ENCODE measurements at places on chromosomes 7 and 10.

DNA sequence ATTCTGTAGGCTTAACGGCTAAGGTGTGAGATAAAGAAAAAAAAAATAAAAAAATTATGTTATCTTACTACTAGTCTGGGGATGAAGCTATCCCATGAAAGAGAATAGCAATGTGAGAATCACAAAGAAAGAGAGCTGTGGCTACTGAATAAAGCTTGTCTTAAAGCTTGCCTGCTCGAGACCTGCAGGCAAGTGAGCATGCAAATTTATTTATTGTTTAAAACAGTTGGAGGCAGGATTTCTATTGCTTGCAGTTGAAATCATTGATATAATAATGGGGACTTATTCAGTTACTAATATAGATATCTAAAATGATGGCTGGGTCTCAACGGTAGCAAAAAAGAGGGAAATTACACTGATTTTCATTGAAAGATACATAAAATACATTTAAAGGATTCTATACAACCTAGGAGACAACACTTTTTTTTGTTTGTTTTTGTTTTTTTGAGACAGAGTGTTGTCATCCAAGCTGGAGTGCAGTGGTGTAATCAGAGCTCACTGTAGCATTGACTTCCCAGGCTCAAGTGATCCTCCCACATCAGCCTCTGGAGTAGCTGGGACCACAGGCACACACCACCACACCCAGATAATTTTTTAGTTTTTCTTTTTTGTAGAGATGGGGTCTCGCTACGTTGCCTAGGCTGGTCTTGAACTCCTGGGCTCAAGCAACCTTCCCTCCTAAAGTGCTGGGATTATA is 144.5 kb upstream of the FEZF1 start:
- no peak for DNase-seq

GRCh38 chr10:28959850-28960501 is 282.7 kb downstream of the BAMBI start:
- DNase-seq, result no peak

- no peak for DNase-seq
Measured at GRCh38 chr10:23016636-23017035, 78.7 kb upstream of the MSRB2 start.

DNA sequence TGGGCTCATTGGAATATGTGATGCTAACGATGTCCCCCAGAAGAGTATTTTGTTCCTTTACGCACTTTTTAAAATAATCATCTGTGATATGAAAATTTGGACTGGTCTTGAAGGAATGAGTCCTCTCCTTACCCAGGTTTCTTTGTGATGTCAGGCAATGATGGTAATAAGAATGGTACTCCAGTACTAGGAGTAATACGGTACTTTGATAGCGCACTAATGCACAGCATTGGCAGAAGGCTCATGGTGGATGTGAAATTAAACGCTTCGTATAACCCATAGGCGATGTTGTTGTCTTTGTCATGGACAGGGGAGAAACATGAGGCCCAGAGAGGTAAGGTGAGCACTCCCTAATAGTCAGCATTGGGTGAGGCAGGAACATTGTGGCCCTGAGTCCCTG is 125.4 kb downstream of the DPP6 start:
- no peak for DNase-seq

DNA sequence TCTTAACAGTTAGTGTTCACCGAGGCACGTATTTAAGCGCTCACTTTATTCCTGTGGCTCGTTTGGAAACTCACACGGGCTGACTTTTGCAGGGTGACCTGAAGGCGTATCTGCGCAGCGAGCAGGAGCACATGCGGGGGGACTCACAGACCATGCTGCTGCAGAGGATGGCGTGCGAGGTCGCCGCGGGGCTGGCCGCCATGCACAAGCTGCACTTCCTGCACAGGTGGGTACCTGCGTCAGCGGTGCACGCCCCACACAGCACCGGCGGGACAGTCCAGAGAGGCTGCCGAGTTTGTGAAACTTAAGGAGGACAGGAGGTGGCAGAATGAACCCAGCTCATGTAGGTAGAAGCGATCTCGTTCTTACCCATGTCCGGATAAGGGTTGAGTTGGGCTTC is 39.8 kb upstream of the BHLHA15 start:
- no peak for DNase-seq

- no peak for DNase-seq
Measured at GRCh38 chr10:53690524-53691240, 918.1 kb upstream of the MBL2 start.

DNA sequence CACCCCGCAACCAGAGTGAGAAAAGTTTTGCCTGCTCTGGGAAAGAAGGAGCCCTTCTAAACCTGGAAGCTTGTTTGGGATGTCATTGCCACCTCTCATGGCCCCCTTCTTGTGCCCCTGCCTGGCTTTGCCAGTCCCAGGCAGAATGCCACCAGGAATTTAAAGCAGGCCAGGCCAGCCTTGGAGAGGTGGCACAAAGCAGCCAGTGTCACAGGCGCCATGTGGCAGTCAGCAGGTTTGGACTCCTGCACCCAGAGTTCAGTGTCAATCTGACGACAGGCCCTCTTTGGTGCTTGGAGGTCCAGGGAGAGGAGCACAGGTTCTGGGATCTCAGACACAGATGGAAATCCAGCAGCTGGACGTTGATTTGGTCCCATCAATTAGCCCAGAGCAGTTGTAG is 12.7 kb downstream of the HK1 start:
- no peak for DNase-seq

DNA sequence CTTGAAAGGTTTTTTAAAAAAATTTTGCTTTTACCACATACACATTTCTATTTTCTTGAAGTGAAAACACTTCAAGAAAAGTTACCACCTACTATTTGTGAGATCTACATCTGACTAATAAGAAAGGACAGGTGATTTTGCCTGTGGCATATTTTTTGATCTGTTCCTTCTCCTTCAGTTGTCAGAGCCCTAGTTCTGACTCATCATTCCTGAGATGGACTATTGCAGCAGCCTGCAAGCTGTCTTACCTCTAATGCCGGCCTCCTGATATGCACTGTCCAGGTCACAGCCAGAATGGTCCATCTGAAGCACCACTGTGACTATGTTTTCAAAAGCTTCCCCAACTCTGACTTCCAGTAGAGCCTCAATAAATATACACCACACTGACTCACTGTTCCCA is 28.2 kb upstream of the ANK3 start:
- DNase-seq, result no peak

GRCh38 chr10:4344492-4344994 is 481.5 kb upstream of the AKR1E2 start:
- no peak for DNase-seq

GRCh38 chr7:158422196-158422886 is 165.3 kb downstream of the PTPRN2 start:
- no peak for DNase-seq

DNA sequence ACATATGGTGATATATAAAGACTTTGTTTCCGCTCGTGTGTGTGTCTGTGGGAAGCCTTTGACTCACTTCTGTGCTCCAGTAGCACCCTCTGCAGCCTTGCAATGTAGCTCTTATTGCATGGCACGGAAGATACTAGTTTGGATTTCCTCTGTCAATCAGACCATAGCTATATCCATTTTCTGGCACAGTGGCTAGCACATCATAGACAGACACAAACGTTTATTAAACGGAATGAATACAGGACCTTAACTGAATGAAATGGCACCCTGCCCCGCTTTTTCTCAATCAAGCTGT is 124.0 kb upstream of the PTPN20 start:
- DNase-seq, result no peak

- no peak for DNase-seq
Measured at GRCh38 chr7:114656466-114656865, 241.9 kb downstream of the FOXP2 start.

GRCh38 chr7:130286881-130287280 is 6.1 kb upstream of the CPA4 start:
- DNase-seq, result no peak

DNA sequence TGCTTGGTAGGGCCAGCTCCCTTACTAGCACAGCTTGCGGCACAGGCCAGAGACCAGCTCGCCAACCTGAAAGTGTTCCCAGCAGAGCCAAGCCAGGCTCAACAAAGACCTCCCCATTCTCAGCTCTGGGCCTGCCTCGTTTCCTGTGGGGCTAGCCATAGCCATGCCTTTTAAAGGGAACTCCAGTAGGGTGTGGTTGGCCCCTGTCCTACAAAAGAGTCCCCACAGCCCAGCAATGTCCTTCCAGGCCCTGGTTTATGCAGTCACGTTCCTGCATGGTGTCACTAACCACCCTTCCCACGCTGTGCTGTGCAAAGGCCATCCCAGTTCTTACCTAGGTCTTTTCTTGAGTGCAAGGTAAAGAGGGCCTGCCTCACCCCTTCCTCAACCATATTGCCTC is 87.8 kb upstream of the LRRC4 start:
- DNase-seq, result no peak

GRCh38 chr7:16881844-16882243 is at the start of gene AGR3:
Gene AGR3 (minus strand): TSS chr7:16881983. CDS start chr7:16878618, 3,365 bp downstream.
- DNase-seq, result no peak

GRCh38 chr10:81081887-81082620 is 544.4 kb downstream of the SH2D4B start:
- no peak for DNase-seq

- DNase-seq, result no peak
Measured at GRCh38 chr10:14801723-14802122, 27.0 kb upstream of the FAM107B start.

GRCh38 chr7:30168835-30169573 is 34.2 kb downstream of the MTURN start:
- no peak for DNase-seq

DNA sequence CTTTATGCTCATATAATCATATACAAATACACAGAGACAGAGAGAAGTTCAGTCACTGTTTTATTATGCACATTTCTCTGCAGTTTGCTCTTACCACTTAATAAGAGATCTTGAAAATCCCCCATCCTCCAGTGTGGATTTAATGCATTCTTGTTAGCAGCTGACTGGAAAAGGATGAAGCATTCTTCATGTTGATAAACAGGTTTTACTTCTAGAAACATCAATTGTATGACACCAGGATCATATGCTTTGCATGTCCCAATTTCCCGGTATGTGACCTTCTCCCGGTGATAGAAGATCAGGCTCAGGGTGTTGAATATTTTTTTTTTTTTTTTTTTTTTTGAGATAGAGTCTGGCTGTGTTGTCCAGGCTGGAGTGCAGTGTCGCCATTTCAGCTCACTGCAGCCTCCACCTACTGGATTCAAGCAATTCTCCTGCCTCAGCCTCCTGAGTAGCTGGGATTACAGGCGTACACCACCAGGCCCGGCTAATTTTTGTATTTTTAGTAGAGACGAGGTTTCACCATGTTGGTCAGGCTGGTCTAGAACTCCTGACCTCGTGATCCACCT is 6.2 kb upstream of the CREB3L2 start:
- DNase-seq, result no peak

DNA sequence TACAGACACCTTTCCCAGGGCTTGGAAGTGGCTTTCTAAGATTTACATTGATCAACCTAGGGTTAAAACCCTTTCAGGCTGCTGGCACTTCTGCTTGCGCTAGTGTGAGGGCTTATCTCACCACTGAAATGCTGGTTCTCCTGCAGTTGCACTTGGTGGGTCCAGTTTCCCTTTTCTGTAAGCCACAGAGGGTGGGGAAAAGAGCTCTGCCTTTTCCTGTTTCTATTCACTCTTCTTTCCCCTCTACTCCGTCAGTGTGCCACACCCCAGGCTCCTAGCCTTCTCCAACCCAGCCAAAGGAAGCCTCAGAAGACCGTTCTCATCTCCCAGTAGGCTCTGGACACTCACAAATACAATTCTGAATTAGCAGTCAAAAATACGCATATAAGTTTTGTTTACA is 19.0 kb upstream of the CAPZA2 start:
- no peak for DNase-seq

DNA sequence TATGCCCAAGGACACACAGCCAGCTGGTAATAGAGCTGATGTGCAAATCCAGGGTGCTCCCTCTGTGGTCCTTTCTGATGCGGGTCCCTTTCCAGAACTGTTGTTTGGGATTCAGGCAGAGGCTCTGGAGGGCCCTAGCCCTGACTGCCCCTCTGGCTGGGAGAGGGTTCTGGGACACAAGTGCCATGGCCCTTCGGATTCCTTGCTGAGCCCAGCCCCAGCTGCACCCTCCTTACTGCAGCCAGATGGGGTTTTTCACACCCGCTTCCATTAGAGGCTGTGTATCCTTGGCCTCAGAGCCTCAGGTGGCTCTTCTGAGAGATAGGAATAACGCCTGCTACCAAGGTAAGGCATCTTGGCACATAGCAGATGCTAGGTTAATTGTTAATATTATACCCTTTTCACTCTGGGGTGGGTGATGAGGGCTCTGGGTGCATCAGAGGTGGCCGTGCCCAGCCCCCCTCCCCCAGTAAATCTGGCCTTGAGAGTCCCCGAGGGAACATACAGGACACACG is 89.8 kb upstream of the LRRC4 start:
- DNase-seq, result no peak

GRCh38 chr7:32298408-32299132 is 191.6 kb downstream of the LSM5 start:
- DNase-seq, result no peak

DNA sequence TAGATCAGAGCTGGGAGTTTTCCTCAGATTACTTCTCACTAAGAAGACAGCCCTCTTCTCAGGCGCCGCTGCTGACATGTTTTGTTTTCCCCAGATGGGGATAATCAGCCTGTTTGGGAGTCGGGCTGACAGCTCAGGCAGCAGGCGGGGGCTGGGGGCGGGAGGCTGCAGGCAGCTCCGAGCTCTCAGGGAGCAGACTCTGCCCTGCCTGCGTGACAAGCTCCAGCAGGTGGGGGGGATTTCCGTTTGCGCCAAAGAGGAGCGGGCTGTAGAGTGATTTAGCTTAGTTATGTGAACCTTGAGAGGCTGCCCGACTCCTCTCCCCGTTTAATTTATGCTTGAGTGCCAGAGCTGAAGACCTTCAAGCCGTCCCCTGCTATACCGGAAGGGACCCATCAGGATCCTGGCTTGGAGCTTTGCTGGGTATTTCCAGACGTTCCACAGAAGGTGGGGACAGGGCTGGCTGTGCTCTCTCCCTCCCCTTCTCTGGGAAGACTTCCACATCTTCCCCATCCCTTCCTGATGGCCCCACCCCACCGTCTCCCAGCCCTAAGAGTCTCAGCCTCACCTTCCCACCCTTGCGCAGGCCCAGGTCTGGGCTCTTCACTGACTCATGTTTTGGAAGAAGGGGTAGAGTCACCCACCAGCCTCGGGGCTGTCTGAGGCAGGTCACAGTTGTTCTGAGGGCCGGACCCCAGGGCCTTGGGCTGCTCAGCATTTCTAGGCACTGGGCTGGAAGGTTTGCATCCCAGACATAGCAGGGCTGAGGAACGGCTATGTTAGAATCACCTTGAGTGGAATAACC is 24.7 kb upstream of the ADCYAP1R1 start:
- no peak for DNase-seq

DNA sequence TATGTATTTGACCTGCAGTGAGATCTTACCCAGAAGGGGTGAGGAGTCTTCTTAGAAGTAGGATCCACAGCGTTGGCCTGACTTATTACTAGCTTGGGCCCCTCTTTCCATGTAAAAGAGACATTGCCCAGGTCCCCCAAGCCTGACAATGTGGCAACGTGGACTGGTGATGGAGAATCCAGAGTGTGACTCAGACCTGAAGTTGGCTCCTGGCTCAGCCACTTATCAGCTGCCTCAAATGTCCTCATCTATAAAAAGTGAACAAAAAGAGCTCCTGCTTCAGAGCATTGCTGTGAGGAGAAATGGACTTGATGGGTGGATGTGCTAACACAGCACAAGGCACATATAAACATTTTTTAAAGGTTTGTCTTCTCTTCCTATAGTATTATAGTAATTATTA is 35.4 kb upstream of the TECTB start:
- DNase-seq, result no peak

GRCh38 chr7:84277628-84278224 is 83.1 kb upstream of the SEMA3A start:
- no peak for DNase-seq
